ENCODE measurements at places on chromosomes 3 and 15.

- DNase-seq = no peak
Measured at GRCh38 chr3:164387236-164387635, 691.1 kb downstream of the SI start.

GRCh38 chr3:18643281-18643680 lies 218.1 kb upstream of the SATB1 start:
- DNase-seq = peak; percentile 42

DNA sequence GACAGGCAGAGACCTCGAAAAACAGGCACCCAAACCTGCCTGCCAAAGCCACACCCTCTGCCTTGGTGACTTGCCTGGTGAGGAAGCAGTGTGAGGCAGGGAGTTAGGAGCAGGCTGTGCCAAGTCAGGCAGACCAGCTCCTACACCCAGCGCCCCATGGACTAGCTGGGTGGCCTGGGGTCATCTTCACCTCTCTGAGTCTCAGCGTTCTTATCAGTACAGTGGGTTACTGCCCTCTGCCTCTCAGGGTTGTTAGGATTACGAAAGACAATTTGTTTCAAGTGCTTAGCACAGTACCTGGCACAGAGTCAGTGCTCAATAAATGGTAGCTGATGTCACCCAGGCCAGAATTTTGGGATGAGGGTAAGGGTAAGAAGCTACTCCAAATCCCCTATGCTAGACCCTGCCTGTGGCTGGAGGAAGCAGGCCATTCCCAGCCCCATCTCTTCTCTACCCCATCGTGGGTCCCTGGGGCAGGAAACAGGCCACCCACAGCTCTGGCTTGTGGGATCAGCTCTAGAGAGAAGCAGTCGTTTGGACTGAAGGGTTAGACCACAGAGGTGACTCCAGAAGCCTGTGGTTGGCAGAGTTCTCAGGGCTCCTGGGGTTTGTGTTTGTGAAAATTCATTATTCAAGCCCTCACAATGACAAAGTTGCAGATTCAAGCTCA lies 10.1 kb downstream of the SLC51B start:
- no peak for DNase-seq

DNA sequence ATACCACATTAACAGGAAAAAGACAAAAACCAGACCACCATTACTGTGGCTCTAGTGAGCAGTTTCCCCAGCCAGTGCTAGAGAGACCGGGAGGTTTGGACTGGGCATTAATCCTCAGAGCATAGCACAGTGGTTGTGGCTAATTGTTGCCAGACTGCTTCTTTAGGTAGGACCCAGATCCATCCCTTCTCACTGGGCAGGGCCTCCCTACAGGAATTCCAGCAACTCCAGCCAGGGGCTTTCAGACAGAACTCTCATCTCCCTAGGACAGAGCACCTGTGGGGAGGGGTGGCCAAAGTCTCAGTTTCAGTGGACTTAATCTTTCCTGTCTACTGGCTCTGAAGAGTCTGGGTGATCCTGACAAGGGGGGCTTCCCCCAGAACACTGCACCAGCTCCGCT lies 759.6 kb downstream of the SQOR start:
- DNase-seq = no peak

- no peak for DNase-seq
Measured at GRCh38 chr3:23776352-23776891, 29.3 kb upstream of the UBE2E1 start.

GRCh38 chr15:76172782-76173181 lies 113.0 kb downstream of the TMEM266 start:
- DNase-seq = no peak

DNA sequence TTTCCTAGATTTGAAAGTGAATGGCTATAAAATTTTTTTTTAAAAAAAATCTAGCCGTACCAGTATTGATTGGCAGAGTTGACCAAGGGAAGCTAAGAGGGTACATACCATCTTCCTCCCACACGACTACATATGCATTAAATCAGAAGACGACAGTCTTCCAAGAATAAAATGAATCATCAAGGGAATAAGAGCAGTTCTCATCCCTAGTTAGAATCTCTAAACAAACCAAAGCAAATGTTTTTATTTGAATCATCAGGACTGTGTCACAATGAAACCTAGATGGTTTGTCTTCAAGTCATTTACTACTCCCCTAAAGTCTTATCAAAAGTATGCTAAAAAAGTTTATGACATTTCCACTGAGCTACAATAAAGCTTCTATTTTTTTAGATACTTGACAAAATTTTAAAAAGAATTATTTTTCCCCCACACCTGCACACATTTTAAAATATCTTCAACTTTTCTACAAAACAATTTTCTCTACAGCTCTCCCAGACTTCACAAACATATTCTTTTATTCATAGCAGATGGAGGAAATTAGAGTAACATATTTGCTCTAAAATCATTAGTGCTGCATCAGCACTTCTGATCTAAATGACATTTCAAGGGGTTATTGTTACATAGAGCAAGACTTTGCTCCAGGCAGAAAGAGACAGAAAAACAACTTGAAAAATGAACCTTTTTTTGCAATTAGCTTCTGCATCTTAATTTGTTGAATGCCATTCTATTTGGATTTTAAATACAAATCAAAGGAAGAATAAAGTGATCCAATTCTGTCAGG lies 547.1 kb downstream of the FHIT start:
- DNase-seq = no peak

- DNase-seq = no peak
Measured at GRCh38 chr15:30929982-30930381, 26.3 kb downstream of the FAN1 start.

DNA sequence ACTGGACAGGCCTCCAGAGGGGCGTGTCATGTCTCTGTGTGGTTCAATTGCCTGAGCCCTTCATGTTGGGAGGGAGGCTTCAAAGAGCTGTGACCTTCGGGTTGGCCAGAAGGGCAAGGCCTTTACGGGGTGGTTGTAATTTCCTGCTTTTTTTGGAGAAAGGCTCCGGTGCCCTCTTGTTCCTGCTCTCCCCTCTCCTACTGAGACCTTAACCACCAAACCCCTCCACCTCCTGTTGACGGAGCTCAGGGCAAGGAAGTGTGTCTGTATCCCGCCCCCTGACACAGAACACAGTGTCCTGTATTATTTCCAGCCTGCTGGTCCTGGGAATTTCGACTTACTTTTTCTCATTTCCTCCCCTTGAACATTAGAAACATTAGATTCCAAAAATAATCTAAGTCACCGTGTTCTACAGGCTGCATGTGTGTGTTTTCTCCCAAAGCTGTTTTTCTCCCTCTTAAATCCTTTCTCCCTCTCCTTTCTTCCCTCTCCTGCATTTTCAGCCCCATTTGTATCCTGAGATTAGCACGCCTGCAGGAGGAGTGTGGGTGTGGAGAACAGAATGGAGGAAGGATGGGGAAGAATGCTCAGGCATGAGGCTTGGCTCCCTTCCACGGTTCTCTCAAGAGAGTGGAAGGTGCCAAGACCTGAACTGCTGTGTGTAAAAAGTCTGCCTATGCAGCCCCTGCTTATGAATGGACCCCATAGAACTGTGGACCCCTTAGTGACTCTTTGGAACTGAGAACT lies 285.4 kb upstream of the ROPN1 start:
- DNase-seq = no peak

GRCh38 chr3:122247825-122248185 lies 64.3 kb downstream of the CASR start:
- DNase-seq = no peak

GRCh38 chr3:177787279-177788041 lies 590.2 kb upstream of the TBL1XR1 start:
- no peak for DNase-seq

DNA sequence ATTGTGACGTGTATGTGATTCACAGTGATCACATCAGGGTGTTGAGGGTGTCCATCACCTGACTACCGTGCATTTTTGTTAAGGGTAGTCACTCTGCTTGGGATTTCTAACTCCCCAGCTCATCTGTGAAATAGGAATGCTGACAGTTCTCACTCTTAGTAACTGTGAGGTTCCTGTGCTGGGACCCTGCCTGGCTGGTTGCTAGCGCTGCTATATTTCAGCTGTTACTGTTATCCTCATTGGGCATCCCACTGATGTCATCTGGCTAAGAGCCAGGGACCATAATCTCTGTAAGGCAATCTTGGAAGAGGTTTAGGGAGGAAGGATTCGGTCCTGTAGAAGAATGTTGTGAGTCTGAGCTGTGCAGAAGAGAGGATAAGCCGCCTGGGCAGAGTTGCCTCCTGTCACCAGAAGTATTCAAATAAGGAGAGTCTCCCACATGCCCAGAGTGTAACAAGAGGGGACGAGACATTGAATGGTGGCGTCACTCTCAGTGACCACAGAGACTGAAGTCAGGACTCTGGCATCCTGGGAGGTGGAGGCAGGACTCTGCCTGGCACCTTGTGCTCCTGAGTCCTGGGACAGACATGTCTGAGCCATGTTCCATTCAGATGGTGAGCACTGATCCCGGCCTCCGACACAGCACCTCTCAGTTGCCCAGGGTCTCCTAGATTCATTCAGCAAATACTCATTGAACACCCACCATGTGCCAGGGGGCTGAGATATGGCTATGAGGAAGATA lies 52.2 kb downstream of the FBLN2 start:
- DNase-seq = no peak

DNA sequence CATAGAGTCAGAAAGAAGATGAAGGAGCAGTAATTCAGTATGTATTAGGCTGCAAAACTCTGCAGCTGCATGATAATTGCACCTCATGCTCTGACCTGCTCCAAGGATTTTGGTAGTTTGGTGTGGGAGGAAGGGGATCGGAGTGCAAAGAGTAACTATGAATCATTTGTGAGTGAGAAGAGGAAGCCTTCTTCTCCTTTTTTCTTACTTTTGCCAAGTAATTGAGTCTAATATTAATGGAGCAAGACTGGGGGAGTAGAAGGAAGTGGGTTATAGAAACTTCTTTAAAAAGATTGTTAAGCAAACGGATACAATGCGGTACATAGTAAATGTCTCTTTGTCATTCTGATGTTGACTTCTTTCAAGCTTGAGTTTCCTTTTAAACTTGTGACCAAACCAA lies 276.5 kb downstream of the EDEM1 start:
- no peak for DNase-seq

DNA sequence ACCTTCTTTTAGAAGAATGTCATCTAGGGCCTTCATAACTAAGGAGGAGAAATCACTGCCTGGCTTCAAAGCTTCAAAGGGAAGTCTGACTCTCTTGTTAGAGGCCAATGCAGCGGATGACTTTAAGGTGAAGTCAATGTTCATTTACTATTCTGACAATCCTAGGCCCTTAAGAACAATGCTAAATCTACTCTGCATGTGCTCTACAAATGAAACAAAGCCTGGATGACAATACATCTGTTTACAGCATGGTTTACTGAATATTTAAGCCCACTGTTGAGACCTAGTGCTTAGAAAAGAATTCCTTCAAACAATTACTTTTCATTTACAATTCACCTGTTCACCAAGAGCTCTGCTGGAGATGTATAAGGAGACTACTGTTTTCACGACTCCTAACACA lies 160.4 kb upstream of the EPHA3 start:
- DNase-seq = no peak

DNA sequence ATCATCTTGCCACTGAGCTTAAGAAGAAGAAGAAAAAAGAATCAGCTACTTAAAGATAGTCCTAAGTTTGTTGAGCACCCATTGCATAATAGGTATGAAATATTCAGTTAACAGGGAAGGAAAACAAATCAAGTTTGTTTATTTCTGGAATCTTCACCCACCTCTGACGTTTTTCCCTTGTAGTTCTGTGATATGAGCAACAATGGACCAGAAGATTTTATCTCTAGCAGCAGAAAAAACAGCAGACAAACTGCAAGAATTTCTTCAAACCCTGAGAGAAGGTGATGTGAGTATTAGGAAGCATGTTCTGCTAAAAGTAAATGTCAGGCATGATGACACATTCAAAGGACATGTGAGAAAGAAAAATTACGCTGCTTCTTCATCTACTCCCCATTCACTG lies 3.7 kb downstream of the FANCI start:
- no peak for DNase-seq

DNA sequence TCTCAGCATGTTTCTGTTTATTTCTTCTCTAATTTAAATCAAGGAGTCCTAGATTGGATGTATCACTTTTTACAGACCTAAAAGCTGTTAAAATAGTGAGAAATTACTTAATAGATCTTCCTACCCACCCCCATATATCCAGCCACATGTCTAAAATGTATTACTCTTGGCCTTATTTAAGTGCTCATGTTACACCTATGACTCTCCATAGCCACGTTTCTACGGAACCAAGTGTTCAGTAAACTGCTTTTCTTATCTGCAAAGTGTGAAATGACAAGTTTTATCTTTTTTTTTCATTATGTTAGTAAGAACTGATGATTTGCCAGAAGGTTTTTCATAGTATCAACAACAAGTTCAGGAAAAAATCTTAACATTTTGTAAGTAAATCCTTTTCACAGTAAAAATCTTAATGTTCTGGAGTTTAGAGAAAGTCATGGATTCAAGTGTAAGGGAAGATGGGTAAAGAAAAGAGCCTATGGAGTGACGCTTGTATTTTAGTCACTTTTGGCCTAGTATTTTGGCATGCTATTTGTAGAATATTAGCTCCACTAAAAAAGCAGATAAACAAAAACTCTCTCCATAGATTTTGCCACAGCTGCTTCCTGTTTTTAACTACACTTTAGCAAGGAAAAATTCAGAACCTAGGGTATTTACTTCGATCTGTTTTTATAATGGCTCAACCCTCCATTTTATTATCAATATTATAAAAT lies 41.2 kb upstream of the IGSF10 start:
- DNase-seq = no peak

DNA sequence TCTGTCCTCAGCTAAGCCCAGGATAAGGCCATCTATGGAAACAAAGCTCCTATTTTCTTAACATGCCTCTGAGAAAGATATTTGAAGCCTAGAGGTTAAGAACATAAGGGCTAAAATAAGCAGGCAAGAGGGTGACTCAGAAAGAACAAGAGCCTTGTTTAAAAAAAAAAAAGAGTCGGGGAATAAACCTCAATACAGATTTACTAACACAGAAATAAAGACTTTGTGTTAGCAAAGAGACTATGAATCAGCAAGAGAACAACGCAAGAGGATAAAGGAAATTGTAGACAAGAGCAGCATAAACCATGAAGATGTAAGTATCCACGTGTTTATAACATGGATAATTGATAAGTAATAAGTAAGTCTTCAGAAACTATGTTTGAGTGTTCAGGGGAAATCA lies 36.0 kb downstream of the RAB27A start:
- DNase-seq = no peak

- peak; percentile 50 for DNase-seq
Measured at GRCh38 chr3:160755776-160756304, at the start of gene PPM1L. TSS of gene PPM1L (plus strand) at chr3:160756231.

All from CD4-positive, alpha-beta T cell treated with Interleukin-6 at 100 ng/mL for 8 hours (primary cell).